ENCODE measurements at places on chromosomes 5 and 9. TPM values are rescaled to one million over a fixed set of nuclear protein-coding genes. Genes with fewer than 3 reads are reported as not detected.
A peak's percentile ranks its signal among the peaks of the same experiment; 100 is the strongest.

PLCXD3 gene
- total RNA-seq: not detected

DNA sequence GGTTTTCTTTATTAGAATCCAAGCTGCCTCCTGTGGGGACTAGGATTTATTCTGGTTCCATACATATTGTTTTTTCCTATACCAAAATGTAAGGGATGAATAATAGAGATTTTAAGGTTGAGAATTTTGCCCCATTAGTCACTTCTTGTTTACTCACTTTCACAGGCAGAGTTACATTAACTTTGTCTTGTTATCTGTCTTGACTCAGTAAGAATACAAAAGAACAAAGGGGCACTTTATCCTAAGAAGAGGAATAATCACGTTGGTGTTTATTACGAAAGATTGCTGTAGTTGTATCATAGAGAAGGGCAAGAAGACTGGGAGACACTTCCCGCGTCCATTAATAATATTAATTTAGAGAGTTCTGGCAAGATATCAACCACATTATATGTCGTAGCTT lies 599.7 kb upstream of the FTMT start:
- peak; percentile 94 for DNase-seq

DNA sequence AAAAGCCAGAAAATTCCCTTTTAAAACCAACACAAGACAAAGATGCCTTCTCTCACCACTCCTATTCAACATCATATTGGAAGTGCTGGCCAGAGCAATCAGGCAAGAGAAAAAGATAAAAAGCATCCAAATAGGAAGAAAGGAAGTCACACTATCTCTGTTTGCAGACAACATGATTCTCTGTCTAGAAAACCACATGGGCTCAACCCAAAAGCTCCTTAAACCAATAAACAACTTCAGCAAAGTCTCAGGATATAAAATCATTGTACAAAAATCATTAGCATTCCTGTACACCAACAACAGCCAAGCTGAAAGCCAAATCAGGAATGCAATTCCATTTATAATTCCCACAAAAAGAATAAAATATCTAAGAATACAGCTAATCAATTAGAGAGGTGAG lies 112.0 kb downstream of the ADAMTSL1 start:
- DNase-seq: no peak

DNA sequence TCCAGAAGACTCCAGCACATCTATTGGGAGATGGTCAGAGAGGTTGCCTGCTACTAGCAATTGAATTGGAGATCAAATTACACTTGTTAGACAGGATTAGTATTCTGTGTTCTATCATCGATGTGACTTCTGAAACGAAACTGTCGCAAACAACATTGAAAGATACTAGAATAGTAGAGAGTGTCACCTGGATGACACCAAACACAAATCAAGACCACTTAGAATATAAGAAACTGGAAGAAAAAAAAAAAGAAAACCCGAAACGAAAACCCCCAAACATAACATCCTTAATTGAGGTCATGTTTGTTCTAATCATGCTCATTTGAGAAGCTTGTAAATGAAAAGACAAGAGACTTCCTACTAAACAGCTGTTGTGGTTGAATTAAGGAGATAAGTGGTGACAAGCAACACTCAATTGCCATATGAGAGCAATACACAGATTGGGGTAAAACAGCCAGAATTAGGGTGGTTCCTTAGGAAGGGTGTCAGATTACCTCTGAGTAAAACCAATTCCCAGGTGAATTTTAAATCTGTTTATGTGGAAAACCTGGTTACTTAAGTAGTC lies 97.6 kb downstream of the BASP1 start:
- no peak for DNase-seq

- DNase-seq: no peak
Observed at GRCh38 chr9:136010615-136011361, 49.6 kb upstream of the UBAC1 start.

- DNase-seq: no peak
Observed at GRCh38 chr5:5572010-5572865, 149.8 kb downstream of the ICE1 start.

- DNase-seq: no peak
Observed at GRCh38 chr9:121895818-121896544, 197.1 kb downstream of the TTLL11 start.

LCP2 gene
- not detected for total RNA-seq

DNA sequence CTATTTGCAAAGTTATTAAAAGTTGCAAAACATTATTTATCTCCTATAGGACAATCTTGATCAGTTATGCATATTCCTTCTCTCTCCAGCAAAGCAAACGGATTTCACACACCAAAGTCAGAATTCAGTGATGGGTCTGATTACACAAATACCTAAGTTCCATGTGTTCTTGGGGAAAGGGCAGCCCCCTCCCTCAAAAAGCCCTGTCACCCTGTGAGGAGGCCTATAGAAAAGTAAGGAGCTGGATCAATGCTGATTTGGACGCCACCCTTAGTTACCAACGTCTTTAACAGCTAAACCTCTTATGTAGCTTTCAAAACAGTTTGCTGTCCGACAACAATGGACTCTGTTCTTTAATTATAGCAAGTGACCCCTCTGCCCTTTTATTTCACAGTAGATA lies 6.4 kb downstream of the ZNF608 start:
- no peak for DNase-seq

DNA sequence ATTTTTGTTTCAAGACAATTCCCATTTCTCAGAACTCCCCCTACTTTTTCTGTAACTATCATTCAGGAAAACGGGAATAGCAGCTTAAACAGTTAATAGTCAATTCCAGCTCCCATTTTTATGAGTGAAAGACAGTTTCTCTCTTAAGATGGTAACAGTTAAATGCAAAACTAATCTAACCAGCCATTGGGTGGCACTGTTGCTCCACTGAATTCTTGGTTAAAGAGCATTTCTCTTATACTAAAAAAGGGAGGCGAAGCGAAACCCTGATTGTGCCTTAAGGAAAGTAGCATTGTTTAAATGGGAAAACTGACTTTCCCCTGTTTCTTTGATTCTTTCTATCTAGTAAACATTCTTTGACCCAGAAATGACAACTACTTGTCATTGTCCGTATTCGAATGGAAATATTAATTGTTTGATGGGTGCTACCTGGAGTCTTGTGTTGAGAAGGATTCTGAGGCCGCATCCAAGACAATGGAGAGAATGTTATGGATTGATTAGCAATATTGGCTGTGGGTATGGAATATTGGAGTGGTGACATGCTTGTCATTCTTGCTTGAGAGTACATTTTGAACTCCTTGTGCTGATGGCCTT lies 507.8 kb downstream of the MAT2B start:
- peak; percentile 66 for DNase-seq

DNA sequence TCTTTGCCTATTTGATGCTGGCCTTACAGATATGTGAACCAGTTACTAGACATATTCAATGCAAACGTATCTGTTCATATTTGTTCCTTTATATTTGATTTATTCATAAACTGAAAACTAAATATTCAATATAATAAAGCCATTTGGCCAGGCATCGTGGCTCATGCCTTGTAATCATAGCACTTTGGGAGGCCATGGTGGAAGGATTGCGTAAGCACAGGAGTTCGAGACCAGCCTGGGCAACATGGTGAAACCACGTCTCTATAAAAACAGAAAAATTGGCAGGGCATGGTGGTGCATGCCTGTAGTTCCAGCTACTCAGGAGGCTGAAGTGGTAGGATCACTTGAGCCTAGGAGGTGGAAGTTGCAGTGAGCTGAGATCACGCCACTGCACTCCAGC lies 49.2 kb upstream of the CTNNAL1 start:
- DNase-seq: no peak

IL9 gene
- total RNA-seq: not detected

DNA sequence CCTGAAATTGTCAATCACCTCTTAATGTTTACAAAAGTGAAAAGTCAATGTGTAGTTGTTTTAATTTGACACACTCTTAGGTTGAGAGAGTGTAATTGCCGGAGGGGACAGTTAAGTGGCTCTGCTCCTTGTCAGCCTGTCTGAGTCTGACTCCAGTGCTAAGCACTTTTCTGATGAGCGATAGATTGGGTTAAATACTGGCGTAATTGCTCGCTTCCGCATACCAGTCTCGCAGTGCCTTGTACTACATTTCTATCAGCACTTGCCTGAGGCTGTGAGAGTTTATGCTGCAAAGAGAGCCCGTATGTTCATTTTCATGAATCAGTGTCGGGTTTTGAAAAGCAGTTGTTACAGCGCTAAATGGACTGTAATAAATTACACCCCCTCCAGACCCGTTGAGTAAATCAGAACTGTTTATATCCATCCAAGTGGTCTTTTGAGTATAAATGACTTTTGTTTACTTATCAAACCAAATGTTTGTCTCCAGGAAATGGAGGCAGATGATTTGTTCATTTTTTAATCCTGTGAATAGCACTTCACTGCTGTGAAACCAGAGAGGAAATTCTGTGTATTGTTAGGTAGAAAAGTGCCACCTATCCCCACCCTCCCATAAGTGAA lies 41.0 kb upstream of the DMRT3 start:
- peak; percentile 85 for DNase-seq

MTX3 gene
- total RNA-seq: 17.3 TPM

DNA sequence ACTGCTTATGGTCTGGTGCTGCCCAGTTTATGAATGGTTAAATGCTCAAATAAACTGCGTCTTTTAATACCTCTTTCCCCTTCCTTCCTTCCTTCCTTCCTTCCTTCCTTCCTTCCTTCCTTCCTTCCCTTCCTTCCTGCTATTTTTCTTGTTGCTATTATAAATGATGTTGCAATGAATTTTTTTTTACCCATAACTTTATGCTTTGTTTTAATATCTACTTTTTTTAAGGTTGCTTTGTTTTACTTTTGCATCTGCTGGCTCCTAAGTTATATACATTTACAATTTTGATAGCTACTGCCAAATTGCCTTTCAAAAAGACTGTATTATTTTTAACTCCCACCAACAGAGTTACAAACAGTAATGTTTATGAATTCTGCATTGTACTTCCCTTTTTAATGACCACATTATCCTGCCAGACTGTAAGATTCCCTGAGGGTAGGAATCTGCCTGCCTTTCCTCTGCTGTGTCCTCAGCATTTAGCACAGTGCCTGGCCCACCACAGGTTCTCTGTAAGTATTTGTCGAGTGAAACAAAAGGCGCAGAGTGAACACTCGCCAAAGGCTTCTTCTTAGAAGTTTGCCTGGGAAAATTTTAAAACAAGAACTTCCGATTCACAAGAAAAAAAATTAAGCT lies 36.9 kb downstream of the KIF4B start:
- DNase-seq: no peak

PCDHB14 gene
- total RNA-seq: 0.26 TPM

TMEM174 gene
- not detected for total RNA-seq

- no peak for DNase-seq
Observed at GRCh38 chr5:87002485-87002884, 265.2 kb upstream of the RASA1 start.

ENTPD8 gene
- not detected for total RNA-seq

PAPPA gene
- 1.3 TPM for total RNA-seq

- no peak for DNase-seq
Observed at GRCh38 chr5:120330558-120330957, 133.5 kb upstream of the PRR16 start.

DNA sequence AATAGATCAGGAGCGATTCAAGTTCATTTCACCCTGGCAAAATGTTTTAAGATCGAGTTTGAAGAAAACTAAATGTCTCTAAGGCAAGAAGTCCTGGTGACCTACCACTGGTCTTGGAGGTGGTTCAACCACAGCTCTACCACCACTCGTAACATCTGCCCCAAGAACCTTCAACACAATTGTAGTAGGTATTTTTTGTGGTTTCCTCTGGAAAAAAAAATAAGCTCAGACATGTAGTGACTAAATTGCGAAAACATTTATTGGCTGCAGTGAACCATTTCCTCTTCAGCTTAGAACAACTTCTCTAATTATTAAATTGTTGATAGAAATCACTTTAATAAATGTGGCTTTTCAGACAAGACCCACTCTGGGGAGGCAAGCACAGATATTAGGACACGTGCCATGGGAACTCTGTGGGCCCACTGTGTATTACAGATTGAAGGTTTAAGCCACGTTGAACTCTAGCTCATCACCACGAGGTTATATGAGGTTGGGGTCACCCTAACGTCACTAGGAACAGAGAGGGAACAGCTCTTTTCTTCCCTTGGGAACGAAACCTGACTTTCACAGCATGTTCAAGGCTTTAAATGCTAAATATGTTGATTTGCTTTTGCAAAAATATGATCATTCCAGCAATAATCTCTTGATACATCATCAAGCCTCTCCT lies 142.9 kb downstream of the HSD17B3 start:
- no peak for DNase-seq

HNRNPH1 gene
- 766 TPM for total RNA-seq

DNA sequence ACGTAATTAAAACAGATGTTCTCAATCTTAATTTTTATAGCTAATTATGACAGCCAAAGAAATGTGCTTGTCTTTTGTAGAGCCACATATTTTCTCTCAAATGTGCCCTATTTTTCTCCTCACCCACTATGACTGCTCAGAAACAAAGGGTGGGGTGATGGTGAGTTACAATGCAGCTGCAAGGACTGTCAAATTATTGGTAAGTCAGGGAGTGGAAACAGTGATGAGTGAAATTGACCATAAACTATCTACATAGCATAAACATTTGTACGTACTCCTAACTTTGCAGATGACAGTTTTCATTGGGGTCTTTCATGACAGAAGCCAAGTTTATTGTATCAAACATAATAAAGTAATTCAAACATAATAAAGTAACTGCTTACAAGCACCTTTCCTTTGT lies 215.9 kb downstream of the MCTP1 start:
- no peak for DNase-seq

GABRA6 gene
- not detected for total RNA-seq

DNA sequence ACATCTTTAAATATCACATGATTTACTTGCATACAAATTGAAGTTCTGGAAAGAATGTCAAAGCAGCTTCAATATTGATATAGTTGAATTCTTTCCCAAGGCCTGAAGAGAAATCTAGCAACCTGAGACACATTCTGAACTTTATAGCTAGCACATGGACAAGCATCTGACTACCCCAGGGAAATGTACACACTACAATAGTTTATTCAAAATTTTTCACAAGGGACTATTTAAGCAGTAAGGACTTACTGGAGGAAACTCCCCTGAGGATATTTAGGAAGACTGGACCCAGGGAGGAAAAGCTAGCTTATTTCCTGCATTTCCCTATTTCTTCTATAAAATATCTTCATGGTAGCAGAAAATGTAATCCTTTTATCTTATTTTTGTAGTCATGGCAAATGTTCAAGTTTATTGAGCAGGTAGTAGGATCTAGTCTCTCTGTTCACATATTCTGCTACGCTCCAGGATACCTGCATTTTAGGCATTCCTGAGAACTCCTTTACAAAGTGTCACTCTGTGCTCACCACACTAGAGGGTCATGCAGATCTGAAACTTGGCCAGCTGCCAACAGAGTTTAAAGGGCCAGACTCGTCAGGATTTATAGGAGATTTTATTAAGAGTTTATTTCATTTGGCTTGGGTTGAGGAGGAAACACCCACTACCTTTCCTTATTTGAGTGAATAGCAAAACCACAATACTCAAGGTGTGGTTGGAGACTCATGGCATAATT lies 348.4 kb upstream of the FTMT start:
- DNase-seq: peak; percentile 4

CTNND2 gene
- not detected for total RNA-seq

WHRN gene
- total RNA-seq: 0.77 TPM

- no peak for DNase-seq
Observed at GRCh38 chr9:23538461-23539003, 287.5 kb downstream of the ELAVL2 start.

GRCh38 chr5:122757285-122757684 lies 17.6 kb upstream of the SNX2 start:
- DNase-seq: no peak

All from bronchial epithelial cell (primary cell).